ENCODE measurements at places on chromosomes 13 and 19. TPM values are rescaled to one million over a fixed set of nuclear protein-coding genes. Genes with fewer than 3 reads are reported as not detected.
A peak's percentile ranks its signal among the peaks of the same experiment; 100 is the strongest.

LILRA1 gene
- not detected for total RNA-seq

EIF3K gene
- total RNA-seq: 346 TPM

VSIG10L gene
- 0.60 TPM for total RNA-seq

CPAMD8 gene
- total RNA-seq: 6.4 TPM

DNA sequence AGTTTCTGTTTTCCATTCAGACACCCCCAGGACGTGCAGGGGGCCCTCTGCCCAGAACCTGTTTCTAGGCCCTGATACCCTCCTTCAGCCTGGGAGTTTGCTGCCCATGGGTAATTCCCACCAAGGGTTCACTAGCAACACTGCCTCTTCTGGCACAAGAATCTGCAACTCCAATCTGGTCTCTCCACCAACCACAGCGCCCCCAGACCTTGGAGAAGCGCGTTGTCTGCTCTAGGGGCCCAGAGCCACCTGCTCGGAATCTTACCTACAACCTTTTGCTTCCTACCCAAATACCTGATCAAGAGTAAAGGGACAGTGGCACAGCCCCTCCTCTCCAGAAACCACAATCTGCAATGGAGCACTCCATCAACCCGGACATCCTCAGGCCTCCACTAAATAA lies 763 bp downstream of the ZNF180 start:
- peaks cover 41% of the 10 kb centered on the region for H3K4me1 ChIP-seq
- peak overlapping the region; percentile 95 for H3K27ac ChIP-seq
- H3K36me3 ChIP-seq: peaks cover 51% of the 10 kb centered on the region
- H3K27me3 ChIP-seq: no peaks in the 10 kb centered on the region
- no peak for DNase-seq

DNA sequence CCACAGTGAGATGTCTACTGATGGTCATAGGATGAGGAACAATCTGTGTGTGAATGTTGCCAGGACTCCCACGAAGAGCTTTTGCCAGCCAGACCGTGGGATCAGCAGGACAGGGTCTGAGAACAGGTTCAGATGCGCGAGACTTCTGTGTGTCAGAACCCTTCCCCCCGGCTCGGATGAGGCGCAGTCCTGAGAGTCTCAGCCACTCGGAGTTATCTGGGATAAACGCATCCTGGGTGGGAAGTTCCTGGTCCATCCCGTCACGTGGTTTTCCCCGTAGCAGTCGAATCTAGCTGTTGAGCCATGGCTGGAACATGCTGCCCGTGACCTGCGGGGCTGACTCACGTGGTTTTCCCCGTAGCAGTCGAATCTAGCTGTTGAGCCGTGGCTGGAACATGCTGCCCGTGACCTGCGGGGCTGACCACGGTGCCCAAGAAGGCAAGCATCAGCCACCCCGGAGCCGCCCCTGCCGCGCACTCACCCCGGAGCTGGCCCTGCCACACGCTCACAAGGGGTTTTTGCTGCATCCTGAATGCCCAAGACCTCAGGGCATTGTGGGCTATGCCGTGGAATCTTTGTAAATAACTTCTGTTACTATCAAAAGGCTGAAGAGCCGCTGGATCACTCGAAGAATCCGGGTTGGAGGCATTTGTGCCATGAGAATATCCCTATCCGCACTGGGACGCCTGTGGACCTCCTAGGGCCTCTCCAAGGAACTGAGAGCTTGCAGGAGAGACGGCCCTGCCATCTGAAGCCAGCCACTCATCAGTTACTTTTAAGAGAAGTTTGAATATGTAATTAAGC lies 130.8 kb upstream of the MCF2L start:
- DNase-seq: no peak
- no peak overlapping the region for H3K4me3 ChIP-seq
- H3K27me3 ChIP-seq: no peaks in the 10 kb centered on the region
- H3K27ac ChIP-seq: no peak overlapping the region
- H3K36me3 ChIP-seq: peaks cover 47% of the 10 kb centered on the region
- H3K4me1 ChIP-seq: no peaks in the 10 kb centered on the region

- H3K27ac ChIP-seq: peak overlapping the region; percentile 100
- peaks cover 8% of the 10 kb centered on the region for H3K36me3 ChIP-seq
- DNase-seq: no peak
- peaks cover 61% of the 10 kb centered on the region for H3K4me1 ChIP-seq
These were observed 2.2 kb downstream of the HCST start for GRCh38 chr19:35904311-35905068.

DNA sequence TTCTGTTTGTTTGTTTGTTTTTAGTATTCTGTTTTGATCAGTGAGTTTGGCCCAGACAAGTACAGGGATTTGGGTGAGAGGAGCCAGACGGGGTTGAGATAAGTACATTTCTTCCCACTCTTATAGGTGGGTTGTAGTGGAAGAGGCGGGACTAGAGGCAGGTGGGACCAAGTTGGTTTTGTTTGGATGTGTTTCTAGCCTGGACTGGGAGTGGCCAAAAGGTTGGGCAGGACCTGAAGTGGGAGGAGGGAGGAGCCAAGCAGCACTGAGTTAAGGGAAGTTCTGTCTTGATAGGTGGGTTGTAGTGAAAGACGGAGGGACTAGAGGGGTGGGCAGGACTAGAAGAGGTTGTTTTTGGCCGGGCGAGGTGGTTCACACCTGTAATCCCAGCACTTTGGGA lies 9.0 kb downstream of the DNASE2 start:
- H3K4me1 ChIP-seq: peaks cover 10% of the 10 kb centered on the region
- DNase-seq: no peak
- H3K27ac ChIP-seq: no peak overlapping the region
- H3K36me3 ChIP-seq: peaks cover 23% of the 10 kb centered on the region
- no peak overlapping the region for H3K4me3 ChIP-seq

GRCh38 chr19:9523885-9524474 lies 14.5 kb downstream of the ZNF426 start:
- no peak overlapping the region for H3K27ac ChIP-seq
- peaks cover 57% of the 10 kb centered on the region for H3K36me3 ChIP-seq
- no peak overlapping the region for H3K4me3 ChIP-seq
- no peaks in the 10 kb centered on the region for H3K4me1 ChIP-seq
- DNase-seq: no peak

DNA sequence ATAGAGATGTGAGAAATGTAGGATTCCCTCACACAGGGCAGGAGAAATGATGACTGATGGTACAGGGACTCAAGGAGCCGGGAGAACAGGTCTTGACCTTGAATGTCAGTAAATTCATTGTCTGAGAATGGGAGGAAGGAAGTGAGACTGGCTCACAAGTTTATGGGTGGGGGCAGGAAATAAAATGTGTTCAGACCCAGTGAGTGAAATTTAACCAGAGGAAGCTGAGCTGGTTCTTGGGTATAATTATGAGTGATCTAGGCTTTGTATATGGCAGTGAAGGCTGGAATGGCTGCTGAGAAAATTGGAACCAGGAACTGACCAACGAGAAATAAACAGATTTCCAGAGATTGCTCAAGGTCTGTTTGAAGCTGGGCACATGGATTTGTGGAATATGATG lies 6.3 kb upstream of the IGSF23 start:
- no peak overlapping the region for H3K27ac ChIP-seq
- H3K4me3 ChIP-seq: peak overlapping the region; percentile 61
- no peaks in the 10 kb centered on the region for H3K36me3 ChIP-seq
- peaks cover 7% of the 10 kb centered on the region for H3K27me3 ChIP-seq
- DNase-seq: no peak

DNA sequence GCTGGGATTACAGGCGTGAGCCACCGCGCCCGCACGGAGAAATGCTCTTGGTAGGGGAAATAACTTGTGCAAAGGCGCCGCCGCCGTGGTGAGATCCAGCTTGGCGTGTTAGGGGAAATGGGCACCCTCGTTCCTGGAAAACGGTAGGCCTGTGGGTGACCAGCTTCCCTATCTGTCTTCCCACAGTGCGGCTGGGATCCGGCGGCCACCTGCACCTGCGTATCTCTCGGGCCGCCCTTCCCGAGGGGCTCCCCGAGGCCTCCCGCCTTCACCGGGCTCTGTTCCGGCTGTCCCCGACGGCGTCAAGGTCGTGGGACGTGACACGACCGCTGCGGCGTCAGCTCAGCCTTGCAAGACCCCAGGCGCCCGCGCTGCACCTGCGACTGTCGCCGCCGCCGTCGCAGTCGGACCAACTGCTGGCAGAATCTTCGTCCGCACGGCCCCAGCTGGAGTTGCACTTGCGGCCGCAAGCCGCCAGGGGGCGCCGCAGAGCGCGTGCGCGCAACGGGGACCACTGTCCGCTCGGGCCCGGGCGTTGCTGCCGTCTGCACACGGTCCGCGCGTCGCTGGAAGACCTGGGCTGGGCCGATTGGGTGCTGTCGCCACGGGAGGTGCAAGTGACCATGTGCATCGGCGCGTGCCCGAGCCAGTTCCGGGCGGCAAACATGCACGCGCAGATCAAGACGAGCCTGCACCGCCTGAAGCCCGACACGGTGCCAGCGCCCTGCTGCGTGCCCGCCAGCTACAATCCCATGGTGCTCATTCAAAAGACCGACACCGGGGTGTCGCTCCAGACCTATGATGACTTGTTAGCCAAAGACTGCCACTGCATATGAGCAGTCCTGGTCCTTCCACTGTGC lies 2.4 kb downstream of the GDF15 start:
- H3K4me3 ChIP-seq: peak overlapping the region; percentile 82
- H3K27ac ChIP-seq: no peak overlapping the region
- H3K36me3 ChIP-seq: no peaks in the 10 kb centered on the region
- DNase-seq: peak; percentile 78
- H3K27me3 ChIP-seq: peaks cover 17% of the 10 kb centered on the region
- peaks cover 21% of the 10 kb centered on the region for H3K4me1 ChIP-seq

- no peak overlapping the region for H3K4me3 ChIP-seq
- H3K27me3 ChIP-seq: no peaks in the 10 kb centered on the region
- no peak for DNase-seq
- H3K27ac ChIP-seq: no peak overlapping the region
These were observed 62.6 kb upstream of the USP29 start for GRCh38 chr19:57057036-57057686.

DNA sequence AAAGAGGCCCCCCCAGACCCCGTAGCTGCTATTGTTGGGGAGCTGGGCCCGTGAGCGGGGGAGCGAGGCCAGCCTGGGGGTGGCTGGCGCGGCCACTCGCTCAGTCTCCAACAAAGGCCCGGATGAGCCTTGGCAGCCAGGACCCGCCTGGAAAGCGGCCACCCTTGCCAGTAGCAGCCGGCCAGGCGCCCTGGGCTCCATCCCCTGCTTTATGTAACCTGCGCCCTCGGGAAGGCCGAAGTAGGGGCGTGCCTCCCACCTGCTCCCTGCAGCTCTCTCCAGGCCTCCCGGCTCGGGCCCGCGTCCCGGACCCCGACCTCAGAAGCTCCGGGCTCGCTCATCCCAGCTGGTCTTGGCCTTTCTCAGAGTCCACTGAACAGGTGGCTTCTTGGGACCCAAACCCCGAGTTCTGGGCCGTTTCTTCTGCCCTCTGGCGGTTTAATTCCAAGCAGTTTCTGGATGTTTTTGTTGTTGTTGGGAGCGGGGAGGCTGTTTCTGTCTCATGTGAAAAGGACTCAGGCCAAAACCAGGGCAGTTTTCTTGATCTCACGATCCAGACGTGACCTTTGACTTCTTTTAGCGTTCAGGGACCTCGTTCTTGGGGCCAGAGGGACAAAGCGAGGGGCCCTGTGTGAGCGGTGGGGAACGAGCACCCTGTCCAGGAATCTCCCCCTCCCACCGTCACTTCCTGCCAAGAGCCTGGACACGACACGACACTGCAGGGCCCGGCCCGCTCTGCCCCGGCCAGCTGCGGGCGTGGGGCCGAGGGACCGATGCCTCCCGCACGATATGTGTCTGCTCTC lies 1.2 kb downstream of the CDC34 start:
- DNase-seq: peak; percentile 70
- H3K36me3 ChIP-seq: no peaks in the 10 kb centered on the region
- no peaks in the 10 kb centered on the region for H3K27me3 ChIP-seq
- peaks cover 25% of the 10 kb centered on the region for H3K4me1 ChIP-seq
- peak overlapping the region; percentile 89 for H3K4me3 ChIP-seq
- H3K27ac ChIP-seq: peak overlapping the region; percentile 60

- H3K4me3 ChIP-seq: no peak overlapping the region
- H3K27me3 ChIP-seq: peaks cover 95% of the 10 kb centered on the region
- no peak overlapping the region for H3K27ac ChIP-seq
- H3K36me3 ChIP-seq: peaks cover 6% of the 10 kb centered on the region
- no peak for DNase-seq
- H3K4me1 ChIP-seq: peaks cover 35% of the 10 kb centered on the region
These were observed 11.4 kb downstream of the ZIC2 start for GRCh38 chr13:99992949-99993351.

DNA sequence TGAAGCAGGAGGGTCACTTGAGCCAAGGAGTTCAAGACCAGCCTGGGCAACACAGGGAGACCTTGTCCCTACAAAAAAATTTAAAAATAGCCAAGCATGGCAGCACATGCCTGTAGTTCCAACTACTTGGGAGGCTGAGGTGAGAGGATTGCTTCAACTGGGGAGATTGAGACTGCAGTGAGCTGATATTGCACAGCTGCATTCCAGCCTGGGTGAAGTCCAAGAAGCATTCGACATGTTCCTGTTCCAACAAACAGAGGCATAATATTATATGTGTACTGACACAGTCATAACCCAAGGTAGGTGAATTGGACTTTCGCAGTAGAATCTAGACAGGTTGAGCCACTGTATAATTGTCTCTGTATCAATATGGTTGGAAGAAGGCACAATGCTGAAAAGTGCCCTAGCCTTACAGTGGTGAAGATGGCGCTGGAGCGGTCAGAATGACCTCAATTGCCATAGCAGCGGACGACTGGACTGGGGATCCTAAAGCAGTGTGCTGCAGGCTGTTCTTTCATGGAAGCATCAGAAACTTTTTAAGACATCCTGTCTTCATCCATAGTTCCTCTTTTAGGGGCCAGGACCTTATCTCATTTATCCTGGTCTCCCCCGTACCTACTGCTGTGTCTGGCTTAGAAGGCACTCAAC lies 112.0 kb upstream of the CLDN10 start:
- H3K27me3 ChIP-seq: peaks cover 3% of the 10 kb centered on the region
- no peak for DNase-seq
- H3K4me1 ChIP-seq: no peaks in the 10 kb centered on the region
- H3K36me3 ChIP-seq: no peaks in the 10 kb centered on the region
- H3K27ac ChIP-seq: no peak overlapping the region

DNA sequence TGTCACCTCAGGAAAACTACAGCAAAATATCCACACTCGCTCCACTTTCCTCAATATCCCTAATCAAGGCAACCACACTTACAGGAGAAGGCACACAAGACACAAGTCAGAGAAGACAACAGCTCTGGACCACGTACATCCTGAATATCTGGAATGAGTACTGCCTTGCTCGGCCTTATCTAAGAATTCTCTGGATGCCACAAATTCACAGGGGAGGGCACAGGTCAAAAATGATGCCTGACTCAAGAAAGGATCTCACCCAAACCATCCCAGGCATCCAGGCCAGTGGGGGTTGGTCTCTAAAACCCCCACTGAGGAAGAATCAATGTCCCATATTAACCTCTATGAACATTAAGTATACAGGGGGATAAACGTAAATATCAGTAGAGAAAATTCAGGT lies 29.9 kb downstream of the ATP7B start:
- no peak overlapping the region for H3K4me3 ChIP-seq
- no peaks in the 10 kb centered on the region for H3K36me3 ChIP-seq
- no peak overlapping the region for H3K27ac ChIP-seq
- H3K4me1 ChIP-seq: no peaks in the 10 kb centered on the region

GRCh38 chr19:33186431-33187182 lies 7.5 kb upstream of the LRP3 start:
- DNase-seq: no peak
- H3K36me3 ChIP-seq: no peaks in the 10 kb centered on the region
- H3K4me1 ChIP-seq: peaks cover 11% of the 10 kb centered on the region
- no peak overlapping the region for H3K27ac ChIP-seq
- H3K27me3 ChIP-seq: peaks cover 6% of the 10 kb centered on the region

- DNase-seq: no peak
- peaks cover 39% of the 10 kb centered on the region for H3K4me1 ChIP-seq
- no peaks in the 10 kb centered on the region for H3K36me3 ChIP-seq
- no peaks in the 10 kb centered on the region for H3K27me3 ChIP-seq
These were observed 89.9 kb downstream of the UBL3 start for GRCh38 chr13:29760544-29760943.

- DNase-seq: peak; percentile 98
- H3K27me3 ChIP-seq: no peaks in the 10 kb centered on the region
- H3K27ac ChIP-seq: peak overlapping the region; percentile 96
- H3K4me1 ChIP-seq: peaks cover 50% of the 10 kb centered on the region
These were observed 527 bp downstream of the CCDC9 start for GRCh38 chr19:47256693-47257410.
